ENCODE measurements at places on chromosomes 12 and 14.

- DNase-seq, result no peak
These were observed 6.2 kb upstream of the ZDHHC17 start for GRCh38 chr12:76757694-76758093.

- no peak for DNase-seq
These were observed 206.3 kb upstream of the C14orf180 start for GRCh38 chr14:104373055-104373854.

GRCh38 chr14:97840159-97840558, 1043.0 kb downstream of the VRK1 start:
- no peak for DNase-seq

DNA sequence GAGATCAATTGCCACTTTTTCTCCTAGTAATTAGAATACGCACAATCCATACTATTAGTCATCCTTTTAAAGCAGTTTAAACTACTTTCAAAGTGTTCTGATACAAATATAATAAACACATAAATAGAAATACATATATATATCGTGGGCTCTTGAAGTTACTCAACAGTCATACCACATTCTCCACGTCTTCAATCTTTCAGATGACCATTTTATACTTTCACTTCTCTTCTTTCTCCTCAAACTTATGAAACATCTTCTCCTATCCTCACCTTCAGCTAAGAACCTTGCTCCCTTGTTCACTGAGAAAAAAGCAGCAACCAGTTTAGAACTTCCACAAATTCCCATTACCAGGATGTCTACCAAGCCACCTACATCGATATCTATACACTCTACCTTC, 19.2 kb downstream of the CEP290 start:
- DNase-seq, result no peak

DNA sequence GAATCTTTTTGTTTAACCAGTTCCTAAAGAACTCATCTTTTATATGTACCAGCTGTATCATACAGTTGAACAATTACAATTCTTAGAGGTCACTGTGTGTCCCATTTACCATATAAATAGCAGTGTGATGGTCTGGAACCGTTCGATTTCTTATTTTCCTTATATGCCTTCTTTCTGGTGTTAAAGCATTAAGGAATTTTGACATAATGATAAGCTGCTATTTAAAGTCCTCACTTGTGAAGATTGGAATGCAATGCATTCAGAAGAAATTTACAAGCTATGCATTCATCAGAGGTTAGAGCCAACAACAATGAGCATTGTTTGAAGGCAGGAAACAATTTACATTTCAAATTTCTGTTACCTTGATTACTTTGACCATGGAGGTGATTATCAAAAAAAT, 80.0 kb upstream of the PRICKLE1 start:
- DNase-seq, result no peak

DNA sequence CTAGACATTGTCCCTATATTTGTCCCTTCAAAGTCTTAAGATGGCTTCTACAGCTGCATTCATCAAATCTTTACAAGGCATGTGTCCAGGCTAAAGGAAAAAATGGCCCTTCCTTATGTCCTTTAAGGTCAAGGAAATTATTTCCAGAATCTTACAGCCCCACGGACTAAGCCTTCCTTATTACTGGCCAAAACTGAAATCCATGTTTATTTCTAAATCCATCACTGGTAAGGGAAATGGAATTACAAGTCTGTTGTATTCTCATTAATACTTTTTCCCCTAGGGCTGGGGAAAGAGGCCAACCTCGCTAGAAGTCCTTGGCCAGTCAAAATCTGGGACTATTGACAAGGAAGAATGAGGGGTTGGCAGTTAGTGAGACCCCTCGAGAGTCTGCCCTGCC, 252.5 kb downstream of the TMEM132C start:
- DNase-seq, result no peak

DNA sequence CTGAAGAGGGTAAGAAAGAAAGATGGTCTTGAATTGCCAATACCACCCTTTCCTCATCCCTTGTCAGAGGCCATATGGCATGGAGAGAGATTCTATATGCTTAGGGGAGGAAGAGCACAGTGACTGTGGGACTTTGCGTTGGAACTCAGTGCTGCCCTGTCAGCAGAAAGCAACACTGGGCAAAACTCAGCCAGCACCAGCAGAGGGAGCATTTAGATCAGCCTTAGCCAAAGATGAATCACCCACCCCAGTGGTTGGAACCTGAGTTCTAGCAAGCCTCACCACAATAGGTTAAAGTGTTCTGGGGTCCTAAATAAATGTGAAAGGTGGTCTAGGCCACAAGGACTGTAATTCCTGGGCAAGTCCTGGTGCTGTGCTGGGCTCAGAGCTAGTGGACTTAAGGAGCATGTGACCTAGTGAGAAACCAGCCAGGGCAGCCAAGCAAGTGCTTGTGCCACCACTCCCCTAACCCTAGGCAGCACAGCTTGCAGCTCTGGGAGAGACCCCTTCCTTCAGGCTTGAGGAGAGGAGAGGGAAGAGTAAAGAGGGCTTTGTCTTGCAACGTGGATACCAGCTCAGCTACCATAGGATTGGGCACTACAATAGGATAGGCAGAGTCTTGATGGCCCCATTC, 11.4 kb upstream of the BCAT1 start:
- DNase-seq, result no peak

DNA sequence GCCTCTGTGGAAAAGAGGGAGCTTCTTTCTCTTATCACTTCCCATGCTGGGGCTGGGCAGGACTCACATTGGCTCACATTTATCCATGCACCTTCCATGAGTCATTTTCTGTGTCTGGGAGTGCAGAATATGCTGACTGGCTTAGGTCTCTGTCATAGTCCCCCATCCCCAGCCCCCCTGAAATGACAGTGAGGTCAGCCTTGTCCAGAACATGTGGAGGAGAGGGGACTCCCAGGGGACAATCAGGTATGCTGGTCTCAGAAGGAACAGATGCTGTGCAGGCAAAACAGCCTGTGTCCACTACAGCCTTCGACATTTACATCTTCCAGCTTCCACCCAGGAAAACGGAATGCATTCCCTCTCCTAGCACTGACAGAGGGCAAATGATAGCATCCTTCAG, 35.0 kb downstream of the ADGRD1 start:
- no peak for DNase-seq

GRCh38 chr12:131454418-131455217, 256.3 kb upstream of the SFSWAP start:
- DNase-seq, result no peak

DNA sequence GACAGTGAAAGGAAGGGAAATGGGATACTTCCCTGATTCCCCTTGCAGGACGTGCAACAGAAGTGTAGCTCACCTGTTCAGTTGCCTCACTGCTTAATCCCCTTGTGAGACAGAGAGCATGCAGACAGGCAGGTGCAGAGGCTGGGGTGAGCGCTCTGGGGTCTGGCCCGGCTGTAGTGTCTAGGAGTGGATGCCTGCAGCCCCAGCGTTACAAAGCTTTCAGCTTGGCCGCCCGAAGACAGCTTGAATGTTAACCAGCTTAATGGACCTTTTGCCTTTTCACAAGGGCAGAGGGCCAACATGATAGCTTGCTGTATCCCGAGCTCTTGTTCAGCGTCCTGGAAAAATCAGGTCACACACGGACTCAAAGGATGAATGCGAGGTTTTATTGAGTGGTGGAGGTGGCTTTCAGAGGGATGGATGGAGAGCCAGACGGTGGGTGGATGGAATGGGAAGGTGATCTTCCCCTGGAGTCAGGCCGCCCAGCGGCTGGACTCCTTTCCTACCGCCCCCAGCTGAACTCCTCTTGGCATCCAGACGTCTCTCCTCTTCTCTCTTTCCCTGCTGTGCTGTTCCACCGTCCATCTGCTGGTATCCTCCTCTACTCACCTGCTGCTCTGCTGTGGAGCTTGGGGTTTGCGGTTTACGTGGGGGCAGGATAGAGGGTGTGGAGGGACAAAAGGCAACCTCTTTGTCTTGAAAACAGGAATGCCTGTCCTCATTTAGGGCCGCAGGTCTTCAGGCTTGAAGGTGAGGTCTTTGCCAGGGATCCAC, 86.2 kb upstream of the RESF1 start:
- DNase-seq, result no peak
